ENCODE measurements at places on chromosomes 1 and 21. TPM values are rescaled to one million over a fixed set of nuclear protein-coding genes. Genes with fewer than 3 reads are reported as not detected.

The CDK11A gene
- 22.9 TPM for total RNA-seq

The NKAIN1 gene
- 1.1 TPM for total RNA-seq

The CELA3A gene
- total RNA-seq, result not detected

The VAMP3 gene
- 69.6 TPM for total RNA-seq

The ARHGEF11 gene
- 18.3 TPM for total RNA-seq
